Stimulated activated CD4-positive, alpha-beta T cell treated with anti-CD3 and anti-CD28 coated beads, Interleukin-1b, Interleukin-23, amount 100 ng/mL, for 4 hours (primary cell): ENCODE measurements at places on chromosomes 1 and 21.

GRCh38 chr21:35324372-35325220 lies 275.5 kb upstream of the RUNX1 start:
- DNase-seq: no peak

- DNase-seq: no peak
Observed at GRCh38 chr1:241413386-241413785, 56.4 kb upstream of the RGS7 start.

DNA sequence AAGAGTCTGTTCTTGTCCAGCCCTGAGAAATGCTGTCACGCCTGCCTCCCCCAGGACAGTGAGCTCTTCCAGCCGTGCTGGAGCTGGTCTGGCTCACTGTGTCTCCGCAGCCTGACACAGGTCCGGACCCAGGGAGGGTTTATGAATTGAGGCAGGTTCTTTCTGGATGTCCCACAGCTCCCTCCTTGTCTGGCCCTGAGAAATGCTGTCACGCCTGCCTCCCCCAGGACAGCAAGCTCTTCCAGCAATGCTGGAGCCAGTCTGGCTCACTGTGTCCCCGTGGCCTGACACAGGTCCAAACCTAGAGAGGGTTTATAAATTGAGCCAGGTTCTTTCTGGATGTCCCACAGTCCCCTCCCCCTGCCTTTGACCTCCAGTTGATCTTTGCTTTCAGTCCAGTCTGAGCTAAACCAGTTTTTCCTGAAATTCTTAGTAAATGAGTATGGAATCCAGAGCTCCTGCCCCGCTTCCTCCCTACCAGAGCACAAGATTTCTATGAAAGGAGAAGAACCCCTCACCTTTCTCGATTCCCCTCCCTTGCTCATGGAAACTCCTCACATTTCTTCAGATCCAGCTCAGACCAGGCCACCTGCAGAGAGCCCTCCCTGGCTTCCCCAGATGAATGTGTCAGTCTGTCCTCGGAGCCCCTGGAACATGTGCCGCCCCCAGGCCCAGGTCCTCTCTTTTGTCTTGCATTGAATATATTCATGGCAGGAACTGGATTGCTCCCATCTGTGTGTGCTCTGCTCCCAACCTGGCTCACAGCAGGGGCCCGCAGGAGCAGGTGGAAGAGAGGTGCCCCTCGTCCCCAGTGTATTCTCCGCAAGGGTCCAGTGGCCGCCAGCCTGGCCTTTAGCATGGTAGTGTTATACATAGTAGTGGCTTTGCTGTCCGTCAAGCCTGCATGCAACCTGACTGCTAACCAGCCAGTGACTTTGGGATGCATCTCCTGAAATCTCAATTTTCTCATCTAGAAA lies 116.3 kb downstream of the EPHB2 start:
- no peak for DNase-seq

- DNase-seq: no peak
Observed at GRCh38 chr1:156062189-156062588, 1.2 kb downstream of the RAB25 start.

DNA sequence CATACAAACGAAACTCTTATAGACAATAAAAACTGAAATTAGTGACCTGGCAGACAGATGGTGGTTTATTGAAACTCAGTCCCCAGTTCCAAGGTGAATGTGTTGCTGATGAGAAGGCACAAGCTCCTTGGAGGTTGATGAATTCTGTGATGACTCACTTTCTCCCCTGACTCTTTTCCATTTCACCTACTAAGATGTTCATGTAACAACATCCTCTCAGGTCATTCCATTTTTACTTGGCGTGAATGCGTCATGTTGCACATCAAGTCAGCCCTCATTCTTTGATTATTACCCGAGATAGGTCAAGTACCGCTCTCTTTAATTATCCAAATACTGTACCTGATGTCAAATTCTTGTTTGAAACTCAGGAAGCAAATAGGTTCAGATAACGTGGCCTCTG lies 10.1 kb upstream of the IL10RB start:
- DNase-seq: no peak

DNA sequence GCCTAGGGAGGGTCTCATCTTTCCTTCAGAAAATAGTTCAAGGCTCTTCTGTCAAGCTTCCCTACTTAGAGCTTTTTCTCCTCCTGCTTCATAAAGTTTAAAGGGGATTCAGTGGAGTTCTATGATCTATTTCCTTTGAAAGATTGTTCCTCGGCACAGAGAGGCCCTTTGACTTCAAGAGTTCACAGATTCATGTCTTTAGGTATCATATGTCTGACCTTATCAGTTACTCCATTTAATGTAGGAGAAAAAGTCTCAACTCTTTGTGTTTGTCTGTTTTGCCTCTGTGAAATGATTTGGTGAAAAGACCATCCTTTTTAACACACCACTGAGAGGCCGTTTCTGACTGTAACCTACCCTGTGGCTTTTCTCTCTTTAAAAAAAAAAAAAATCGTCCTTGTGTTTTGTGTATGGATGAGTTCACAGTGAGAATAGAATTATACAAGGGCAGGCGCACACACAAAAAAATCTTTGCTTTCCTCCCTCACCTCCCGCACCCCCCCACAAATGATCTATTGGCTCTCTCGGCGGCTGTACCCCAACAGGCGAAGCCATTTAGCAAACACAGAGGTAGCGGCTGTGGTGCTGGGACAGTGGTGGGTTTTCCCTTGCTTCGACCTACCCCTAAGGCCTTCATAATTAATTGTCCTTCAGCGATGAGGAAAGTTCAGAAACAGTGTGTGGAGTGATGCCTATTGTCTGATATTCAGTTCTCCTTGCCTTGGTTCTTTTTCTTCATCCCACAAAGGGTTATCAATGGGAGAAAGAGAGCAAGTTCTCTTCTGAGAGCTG lies 29.6 kb downstream of the PROX1 start:
- no peak for DNase-seq

DNA sequence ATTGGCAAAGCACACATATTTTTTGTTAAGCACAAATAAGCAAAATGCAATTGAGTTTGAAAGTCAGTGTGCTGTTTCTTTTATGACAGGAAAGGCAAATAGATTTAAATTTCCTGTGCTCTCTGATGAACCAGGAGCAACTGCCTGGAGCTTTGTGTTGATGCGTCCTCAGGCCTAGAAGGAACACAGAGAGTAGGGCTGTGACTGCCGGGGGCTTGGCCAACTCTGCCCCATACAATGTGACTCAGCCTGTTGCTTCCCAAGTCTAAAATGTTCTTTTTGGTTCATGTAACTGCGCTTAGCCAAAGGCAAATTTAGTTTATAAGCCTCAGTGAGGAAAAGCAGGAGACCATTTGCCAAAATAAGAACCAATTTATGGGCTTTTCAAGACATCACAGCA lies 37.5 kb downstream of the TOR1AIP2 start:
- no peak for DNase-seq

DNA sequence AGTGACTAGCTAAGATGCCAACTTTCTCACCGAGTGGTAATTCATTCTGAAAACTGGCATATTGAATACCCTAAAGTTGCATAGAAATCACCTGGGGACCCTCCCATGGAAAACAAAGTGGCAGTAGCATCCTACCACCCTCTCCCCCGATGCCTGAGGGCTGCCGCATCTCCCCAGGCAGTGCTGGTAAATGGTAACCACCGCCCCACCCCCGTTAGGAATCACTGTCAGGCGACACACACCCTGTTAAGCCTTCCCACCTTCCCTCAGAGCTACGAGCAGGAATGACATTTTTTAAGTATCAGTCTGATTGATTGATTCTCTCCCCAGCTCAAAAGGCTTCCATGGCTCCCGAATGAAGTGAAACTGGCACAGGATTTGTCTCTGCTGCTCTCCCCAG lies 28.3 kb downstream of the TMPRSS2 start:
- no peak for DNase-seq
